ENCODE measurements at places on chromosomes 12 and 14. TPM values are rescaled to one million over a fixed set of nuclear protein-coding genes. Genes with fewer than 3 reads are reported as not detected.

DNA sequence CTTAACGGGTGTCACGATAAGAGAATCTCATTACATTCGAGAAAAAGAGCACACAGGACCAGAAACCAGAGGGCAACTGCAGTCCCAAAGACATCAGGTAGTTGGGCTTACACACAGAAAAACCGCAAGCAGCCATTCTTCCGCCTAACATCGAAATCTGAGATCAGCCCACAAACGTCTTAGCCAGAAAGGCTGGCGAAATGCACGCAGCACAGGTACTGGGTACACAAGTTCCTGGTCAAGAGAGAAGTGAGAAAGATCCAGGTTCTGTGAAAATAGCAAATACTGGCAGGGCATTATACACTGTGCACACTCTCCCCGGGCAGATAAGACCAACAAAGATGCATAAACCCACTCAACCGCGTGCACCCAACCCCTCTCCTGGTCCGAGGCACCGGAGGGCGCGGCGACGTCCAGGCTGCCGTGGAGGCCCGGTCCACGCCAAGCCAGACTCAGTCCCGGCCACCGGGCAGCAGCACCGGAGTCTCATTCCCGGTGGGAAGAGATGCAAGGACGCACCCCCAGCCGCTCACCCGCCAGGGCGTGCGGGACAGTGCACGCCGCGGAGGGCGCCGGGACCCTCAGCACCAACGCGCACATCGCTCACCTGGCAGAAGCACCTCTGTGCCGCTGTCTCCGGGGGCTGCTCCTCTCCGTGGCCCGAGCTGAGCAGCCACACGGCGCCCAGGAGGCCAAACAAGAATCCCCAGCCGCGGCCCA, 437 bp downstream of the ERO1A start:
- DNase-seq, result peak; percentile 65

DNA sequence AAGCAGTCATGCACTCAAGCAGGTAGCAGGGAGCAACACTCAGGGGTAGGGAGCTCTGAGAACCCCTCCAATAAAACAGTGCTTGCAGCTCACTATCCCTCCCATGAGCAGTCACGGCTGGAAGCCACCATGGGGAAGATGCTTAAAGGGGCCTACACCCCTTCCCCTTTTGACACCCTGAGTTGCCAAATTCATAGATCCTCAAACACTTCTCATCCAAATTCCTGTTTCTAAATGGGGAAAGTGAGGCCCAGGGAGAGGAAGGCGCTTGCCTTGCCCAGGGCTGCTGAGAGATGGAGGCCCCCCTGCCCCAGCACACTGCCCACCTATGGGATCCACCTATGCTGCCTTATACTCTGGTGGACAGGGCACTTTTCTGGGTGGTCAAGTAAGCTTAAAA, 7.2 kb upstream of the ENDOU start:
- DNase-seq, result no peak

DNA sequence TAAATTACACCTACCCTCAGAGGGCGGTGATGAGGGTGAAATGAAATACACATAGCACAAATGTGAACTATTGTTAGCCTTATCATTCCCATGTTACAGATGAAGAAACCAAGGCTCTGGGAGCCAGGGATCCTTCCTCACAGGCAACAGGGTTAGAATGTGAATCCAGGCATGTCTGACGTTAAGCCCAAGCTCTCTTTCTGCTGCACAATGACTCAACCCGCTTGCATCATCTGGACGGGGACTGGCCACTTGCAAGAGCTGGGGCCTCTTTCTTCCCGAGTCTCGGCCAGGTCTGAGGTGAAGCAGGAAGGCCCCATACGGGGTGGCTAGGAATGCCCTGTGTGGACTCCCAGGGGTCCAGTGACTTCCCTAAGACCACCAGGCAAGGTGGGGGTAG, 105.2 kb downstream of the RBM19 start:
- DNase-seq, result no peak

DNA sequence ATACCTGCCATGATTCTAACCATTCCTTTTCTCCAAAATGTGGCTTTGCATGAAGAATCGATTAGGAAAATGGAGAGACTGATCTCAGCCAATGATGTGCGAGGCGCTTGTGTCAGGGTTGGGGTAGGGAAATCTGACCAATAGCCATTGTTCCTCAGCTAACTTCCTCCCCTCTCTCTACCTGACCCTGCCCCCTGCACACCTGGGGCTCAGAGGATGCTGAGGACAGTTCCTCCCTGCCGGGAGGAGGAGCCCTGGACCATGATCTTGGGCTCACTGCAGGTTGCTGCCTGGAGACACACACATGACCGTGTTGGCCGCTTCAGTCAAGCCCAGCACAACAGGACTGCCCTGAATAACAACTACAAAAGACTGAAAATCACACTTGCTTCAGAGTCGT, 119.8 kb upstream of the SFSWAP start:
- no peak for DNase-seq

The ANO4 gene
- total RNA-seq, result not detected

The USP5 gene
- 78.1 TPM for total RNA-seq

Data from hematopoietic multipotent progenitor cell (in vitro differentiated cells).